ENCODE measurements at places on chromosomes 4 and X.

GRCh38 chrX:1767026-1767425, 152.2 kb downstream of the ASMT start:
- DNase-seq, result no peak

DNA sequence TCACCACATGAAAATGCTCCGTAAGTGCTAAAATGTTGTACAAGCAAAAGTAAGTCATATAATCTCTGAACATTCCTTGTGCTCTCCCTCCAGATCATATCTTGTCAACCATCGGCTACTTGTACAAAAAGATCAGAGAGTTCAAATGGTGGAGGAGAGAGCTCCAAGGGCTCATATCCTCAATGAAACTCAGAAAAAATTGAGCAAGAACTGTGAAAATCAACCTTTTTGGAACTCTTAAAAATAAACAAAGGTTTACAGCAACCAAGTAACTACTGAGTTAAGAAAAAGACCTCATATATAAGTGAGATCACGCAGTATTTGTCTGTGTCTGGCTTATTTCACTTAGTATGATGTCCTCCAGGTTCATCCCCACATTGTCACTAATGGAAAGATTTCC, 63.2 kb downstream of the TEX13C start:
- DNase-seq, result no peak

GRCh38 chrX:18949291-18949943, 34.5 kb downstream of the PHKA2 start:
- no peak for DNase-seq

DNA sequence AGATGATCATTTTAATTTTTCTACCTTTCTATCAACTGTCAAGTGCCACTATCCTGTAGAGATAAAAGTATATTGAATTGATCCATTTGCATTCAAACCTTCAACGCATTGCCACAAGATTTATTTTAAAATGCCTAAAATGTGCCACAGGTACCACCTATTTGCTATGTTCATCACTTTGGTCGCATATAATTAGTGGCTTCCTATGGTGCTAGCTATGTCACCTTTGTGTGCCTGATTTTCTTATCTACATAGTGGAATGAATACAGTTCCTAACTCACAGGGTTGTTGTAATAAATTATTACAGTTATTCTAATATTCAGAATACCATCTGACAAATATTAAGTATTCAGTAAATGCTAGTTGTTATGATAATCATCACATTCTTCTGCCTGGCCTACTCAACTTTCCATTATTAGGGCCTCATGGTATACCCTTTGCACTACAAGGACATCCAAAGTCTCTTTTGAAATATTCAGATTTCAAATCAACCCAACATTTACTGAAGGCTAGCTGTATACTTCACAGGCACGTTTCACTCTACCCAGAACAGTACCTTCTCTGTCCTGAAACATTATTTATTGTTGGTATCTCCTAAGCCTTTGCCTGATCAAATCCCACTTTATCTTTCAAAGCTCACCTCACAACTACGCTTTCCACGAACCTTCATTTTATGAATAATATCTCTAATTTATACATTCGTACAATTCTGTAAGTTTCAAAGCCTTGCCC, 62.4 kb downstream of the ANXA10 start:
- no peak for DNase-seq

GRCh38 chrX:106894392-106894909, 8.7 kb downstream of the RIPPLY1 start:
- DNase-seq, result peak; percentile 32

GRCh38 chr4:150999086-150999485, 16.0 kb downstream of the LRBA start:
- DNase-seq, result no peak

DNA sequence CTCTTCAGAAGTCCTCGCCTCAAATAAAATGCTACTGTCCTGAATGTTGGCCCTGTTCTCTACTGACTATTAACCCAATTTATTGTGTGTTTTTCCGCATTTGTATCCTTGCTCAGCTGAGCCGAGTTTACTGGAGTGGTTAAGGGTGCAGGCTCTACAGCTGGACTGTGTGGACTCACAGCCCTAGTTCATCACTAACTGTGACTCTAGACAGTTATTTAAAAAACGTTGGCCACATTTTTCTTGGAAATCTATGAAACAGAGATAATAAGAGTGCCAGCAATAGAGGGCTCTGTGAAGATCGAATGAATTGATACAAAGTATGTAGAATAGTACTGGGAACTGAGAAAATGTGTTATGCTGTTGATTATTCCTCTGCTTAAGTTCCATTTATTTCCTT, 2.9 kb upstream of the GUF1 start:
- no peak for DNase-seq
